ENCODE measurements at places on chromosomes 12 and 14.

DNA sequence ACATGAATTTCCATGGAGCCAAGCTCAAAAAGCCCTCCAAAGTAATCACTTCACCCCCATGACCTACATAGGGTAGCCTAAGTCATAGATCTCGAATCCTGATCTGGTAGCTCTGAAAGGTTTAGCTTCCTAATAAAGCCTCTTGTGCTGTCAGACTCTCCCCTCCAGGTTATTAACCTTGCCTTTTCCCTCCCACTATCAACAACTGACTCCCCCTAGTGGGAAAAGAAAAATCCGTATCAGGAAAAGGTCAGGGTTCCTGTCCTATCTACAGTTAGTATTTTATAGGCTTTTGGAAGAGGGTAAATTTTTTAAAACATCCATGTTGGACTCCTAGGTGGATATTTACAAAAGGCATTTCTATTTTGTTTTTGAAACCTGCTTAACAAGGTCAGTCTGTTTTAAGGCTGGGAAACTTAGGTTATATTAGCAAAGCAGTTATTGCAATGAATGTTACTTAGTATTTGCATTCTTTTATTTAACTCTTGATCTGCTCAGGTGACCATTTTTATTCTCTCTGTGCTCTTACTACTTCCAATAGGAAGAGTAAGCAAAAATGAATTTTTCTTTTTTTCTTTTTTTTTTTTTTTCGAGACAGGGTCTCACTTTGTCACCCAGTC lies 8.0 kb downstream of the YY1 start:
- DNase-seq = no peak

GRCh38 chr12:121184425-121184824 lies 25.5 kb upstream of the P2RX4 start:
- DNase-seq = no peak

DNA sequence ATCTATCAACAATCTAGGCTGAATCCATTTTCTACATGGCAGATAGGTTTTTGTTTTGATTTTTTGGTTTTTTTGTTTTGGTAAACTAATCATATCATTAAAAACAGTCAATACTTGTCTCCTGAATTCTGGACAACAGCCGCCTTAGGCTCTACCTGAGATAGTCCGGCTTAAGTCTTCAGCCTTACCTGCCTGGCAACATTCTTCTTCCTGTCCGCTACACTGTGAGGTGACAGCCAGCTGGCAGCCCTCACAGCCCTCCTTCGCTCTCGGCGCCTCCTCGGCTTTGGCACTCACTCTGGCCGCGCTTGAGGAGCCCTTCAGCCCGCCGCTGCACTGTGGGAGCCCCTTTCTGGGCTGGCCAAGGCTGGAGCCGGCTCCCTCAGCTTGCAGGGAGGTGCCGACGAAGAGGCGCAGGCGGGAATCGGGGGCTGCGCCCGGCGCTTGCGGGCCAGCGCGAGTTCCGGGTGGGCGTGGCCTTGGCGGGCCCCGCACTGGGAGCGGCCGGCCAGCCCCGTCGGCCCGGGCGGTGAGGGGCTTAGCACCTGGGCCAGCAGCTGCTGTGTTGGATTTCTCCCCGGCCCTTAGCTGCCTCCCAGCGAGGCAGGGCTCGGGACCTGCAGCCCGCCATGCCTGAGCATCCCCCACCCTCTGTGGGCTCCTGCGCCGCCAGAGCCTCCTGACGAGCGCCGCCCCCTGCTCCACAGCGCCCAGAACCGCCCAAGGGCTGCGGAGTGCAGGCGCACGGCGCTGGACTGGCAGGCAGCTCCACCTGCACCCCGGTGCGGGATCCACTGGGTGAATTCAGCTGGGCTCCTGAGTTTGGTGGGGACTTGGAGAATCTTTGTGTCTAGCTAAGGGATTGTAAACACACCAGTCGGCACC lies 49.0 kb downstream of the MDGA2 start:
- DNase-seq = no peak

DNA sequence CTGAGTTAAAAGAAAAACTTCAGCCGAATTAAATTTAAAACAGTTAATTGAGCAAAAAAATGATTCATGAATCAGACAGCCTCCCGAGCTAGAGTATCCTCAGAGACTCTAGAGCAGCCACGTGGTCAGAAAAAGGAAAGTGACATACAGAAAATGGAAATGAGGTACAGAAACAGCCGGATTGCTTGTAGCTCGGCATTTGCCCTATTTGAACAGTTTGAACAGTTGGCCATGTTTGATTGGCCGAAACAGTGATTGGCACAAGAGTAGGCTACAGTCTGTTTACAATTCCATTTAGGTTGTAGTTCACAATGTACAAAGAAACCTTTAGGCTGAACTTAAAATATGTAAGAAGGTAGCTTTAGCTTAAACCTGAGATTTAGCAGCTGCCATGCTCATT lies 12.9 kb upstream of the OXA1L start:
- DNase-seq = no peak

GRCh38 chr14:105450864-105451720 lies 23.5 kb upstream of the CRIP2 start:
- no peak for DNase-seq
